ENCODE measurements at places on chromosomes 11 and 22.

DNA sequence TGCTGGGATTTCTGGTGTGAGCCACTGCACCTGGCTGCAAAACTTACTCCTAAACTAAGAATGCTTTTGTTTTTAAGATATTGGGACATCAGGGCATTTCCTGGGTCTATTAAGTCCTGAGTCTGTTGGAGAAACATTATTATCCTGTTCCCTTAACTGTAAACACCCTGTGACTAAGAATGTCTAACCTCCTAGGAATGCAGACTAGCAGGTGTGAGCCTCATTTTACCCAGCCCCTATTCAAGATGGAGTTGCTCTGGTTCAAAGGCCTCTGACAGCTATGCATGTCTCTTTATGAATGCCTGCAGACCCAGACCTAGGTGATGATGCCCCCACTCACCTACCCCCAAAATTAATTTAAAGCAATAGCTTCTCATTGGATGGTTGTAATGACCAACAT, 46.2 kb downstream of the DEPDC5 start:
- no peak for DNase-seq

DNA sequence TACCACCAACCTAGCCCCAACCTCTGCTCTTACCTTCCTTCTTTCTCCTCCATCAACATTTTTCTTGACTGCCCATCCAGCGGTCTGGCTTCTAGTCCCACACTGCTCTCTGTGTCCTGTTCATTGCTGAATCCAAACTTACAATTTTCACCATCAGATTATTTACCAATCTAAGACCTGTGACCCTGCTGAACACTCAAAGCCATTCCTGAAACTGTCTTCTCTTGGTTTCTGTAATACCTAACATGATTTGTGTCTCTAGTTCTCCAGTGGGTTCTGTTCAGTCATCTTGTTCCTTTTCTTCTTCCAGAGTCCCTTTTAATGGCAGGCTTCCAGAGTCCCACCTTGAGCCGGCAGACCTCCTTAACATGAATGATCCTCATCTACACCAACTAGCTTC, 24.1 kb downstream of the RRAS2 start:
- no peak for DNase-seq

GRCh38 chr11:108886660-108887009, 221.8 kb downstream of the DDX10 start:
- no peak for DNase-seq

- no peak for DNase-seq
Observed at GRCh38 chr11:11380883-11381282, 27.8 kb upstream of the CSNK2A3 start.

- no peak for DNase-seq
Observed at GRCh38 chr11:68549789-68550484, 89.4 kb downstream of the PPP6R3 start.

GRCh38 chr11:17386331-17387084, 2.0 kb downstream of the KCNJ11 start:
- peak; percentile 29 for DNase-seq

- DNase-seq, result no peak
Observed at GRCh38 chr22:36833073-36833472, 16.2 kb upstream of the PVALB start.

GRCh38 chr11:43819926-43820325, 60.7 kb upstream of the ALKBH3 start:
- DNase-seq, result no peak

GRCh38 chr22:45775062-45775461, 103.4 kb downstream of the ATXN10 start:
- DNase-seq, result no peak

GRCh38 chr22:30705710-30706651, 11.3 kb downstream of the OSBP2 start:
- DNase-seq, result no peak

GRCh38 chr22:40156001-40156516, 21.7 kb upstream of the TNRC6B start:
- peak; percentile 92 for DNase-seq

DNA sequence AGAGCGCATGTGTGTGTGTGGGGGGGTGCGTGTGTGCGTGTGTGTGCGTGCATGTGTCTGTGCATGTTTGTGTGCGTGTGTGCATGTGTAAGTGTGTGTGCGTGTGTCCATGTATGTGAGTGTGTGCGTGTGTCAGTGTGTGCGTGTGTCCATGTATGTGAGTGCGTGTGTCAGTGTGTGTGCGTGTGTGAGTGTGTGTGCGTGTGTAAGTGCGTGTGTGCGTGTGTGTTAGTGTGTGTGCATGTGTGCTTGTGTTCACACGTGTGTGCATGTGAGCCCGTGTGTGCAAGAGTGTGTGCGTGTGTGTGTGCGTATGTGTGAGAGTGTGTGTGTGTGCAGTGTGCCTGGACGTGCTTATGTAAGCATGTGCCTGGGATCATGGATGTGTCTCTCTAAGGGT, 14.7 kb upstream of the APOL6 start:
- DNase-seq, result no peak

DNA sequence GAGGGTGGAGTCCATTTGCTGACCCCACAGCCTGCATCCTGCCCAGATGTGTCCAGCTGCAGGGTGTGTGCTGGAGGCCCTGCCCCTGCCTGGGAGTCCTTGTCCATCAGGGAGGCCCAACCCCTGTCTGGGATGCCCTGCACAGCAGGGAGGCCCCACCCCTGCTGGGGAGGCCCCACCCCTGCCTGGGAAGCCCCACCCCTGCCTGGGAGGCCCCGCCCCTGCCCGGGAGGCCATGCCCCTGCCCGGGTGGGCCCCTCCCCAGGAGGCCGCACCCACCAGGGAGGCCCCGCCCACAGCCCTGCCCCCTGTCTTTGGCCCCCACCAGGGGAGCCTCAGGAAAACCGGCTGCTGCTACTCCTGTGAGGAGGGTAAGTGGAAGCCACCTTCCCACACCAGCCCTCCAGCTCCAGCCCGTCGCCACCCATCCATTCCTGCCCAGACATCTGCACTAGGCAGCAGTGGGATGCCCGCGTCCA, 37.2 kb downstream of the MUC5B start:
- no peak for DNase-seq

GRCh38 chr11:60375316-60375715, 3.0 kb upstream of the MS4A7 start:
- no peak for DNase-seq

GRCh38 chr22:16917144-16918003, 90.6 kb downstream of the GAB4 start:
- DNase-seq, result peak; percentile 59

GRCh38 chr11:27806122-27806521, 105.9 kb upstream of the BDNF start:
- DNase-seq, result no peak

GRCh38 chr22:49838771-49839717, 11.4 kb upstream of the BRD1 start:
- DNase-seq, result no peak

GRCh38 chr11:100593291-100593690, 93.8 kb upstream of the ARHGAP42 start:
- DNase-seq, result no peak

GRCh38 chr11:56093008-56093407, at the start of gene OR8I2:
OR8I2 (plus strand) TSS chr11:56093308; CDS start chr11:56093308, 0 bp downstream.
- DNase-seq, result no peak

DNA sequence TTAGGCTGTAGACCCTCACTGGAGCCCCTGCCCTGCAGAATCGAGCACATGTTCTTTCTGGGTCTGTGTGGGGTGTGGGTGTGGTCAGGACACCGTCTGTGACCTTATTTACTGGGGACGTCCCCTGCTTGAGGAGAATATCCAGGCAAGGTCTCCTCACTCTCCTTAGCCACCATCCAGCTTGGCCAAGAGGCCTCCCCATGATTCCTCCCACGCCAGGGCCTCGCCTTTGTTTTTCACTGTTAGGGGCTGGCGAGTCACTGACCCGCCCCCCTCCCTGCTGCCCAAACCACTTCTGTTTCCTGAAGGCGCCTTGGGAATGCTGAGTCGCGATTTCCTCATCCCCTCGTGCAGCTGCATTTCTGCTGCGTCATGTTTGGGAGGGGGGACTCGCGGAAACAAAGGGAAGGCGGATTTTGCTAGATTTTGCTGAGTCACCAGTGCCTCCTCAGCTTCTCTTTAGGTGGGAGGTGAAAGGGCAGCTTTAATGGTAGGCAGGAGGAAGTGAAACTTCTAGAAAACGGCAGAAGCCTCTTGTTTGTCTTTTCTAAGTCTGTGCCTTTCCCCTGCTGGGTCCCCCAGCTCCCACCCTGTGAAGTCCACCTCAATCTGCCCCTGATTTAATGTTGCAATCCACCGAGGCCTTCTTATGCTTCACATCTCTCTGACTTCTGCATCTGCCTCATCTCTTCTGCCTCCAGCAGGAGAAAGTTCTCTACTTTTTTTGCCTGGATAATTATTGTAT, 4.0 kb upstream of the HMOX1 start:
- peak; percentile 85 for DNase-seq

- no peak for DNase-seq
Observed at GRCh38 chr11:2441171-2441570, 3.1 kb downstream of the TRPM5 start.

DNA sequence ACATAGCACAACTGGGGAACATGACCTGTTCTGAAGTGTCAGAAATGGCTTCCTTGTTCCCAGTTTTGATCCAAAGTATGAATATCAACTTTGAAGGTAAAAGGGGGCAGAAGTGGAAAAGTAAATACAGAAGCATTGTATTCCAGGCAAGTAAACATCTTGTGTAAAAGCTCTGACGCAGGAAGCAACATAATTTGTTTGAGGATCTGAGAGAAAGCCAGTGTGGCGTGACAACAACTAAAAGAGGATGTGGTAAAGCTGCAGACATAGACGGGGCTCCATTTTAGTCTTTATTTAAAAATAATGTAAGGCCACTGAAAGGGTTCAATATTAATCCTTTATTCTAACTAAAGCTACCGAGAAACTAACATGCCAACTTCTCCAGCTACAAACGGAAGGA, 310.2 kb downstream of the DLG2 start:
- peak; percentile 66 for DNase-seq

DNA sequence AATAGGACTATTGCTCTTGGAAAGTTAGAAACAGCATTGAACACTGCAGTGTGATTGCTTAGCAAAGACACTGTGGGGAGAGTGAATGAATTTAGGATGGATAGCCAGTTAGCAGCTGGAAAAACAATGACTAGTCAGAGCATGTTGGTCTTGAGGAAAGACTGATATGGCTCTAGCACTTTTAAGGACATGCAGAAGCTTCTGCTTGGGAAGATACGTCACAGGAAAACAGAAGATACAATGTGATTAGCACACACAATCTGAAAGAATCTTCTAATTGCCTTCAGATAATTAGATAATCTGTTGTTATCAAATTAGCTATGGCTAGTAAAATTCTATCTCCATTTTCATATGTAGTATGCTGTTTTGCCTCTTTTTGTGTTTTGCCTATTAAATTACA, 530.7 kb upstream of the CHORDC1 start:
- DNase-seq, result no peak

GRCh38 chr22:43269246-43269645, 73.9 kb downstream of the SCUBE1 start:
- DNase-seq, result no peak

GRCh38 chr11:18308242-18308641, 13.7 kb downstream of the HPS5 start:
- no peak for DNase-seq

DNA sequence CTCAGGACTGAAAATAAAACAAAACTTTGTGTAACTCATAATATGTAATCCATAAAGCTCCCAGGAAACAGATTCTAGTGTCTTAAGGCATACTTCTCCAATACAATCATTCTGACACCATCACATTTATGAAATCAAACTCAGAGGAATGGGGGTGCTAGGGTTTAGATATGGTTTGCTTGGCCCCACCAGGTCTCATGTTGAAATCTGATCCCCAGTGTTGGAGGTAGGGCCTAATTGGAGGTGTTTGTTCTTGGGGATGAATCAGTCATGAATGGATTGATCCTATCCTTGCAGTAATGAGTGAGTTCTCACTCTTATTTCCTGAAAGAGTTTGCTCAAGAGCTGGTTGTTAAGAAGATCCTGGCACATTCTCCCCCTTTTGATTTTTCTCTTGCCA, 380.9 kb downstream of the ETS1 start:
- DNase-seq, result no peak

- peak; percentile 78 for DNase-seq
Observed at GRCh38 chr11:67352546-67353316, 615 bp downstream of the POLD4 start.

DNA sequence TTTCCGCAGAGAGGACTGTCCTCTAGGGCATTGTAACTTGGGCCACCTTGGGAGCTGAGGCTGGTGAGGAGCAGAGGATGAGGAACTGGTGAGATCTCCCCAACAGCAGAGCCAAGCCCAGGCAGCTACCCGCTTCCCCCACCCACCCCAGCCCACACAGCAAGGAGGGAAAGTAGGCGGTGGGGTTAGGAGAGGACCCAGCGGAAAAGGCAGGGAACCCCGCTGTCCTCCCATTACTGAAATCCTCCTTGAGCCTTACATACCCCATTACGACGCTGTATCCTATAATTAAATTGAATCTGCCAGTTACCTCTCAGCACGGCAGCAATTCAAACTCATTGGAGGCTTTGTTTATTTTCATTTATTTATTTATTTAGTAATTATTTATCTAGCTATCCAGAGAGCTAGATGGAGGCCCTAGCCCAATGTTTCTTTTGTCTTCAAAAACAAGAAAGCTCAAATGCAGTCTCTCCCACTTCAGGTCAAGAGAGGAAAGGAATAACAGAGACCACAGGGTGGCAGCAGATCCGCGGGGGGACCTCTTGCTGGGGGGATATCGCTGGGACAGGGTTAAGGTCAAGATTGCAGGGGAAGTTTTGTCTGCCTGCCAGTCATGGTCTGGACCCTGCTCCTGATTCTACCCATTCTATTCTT, 218.0 kb downstream of the ST3GAL4 start:
- DNase-seq, result no peak

DNA sequence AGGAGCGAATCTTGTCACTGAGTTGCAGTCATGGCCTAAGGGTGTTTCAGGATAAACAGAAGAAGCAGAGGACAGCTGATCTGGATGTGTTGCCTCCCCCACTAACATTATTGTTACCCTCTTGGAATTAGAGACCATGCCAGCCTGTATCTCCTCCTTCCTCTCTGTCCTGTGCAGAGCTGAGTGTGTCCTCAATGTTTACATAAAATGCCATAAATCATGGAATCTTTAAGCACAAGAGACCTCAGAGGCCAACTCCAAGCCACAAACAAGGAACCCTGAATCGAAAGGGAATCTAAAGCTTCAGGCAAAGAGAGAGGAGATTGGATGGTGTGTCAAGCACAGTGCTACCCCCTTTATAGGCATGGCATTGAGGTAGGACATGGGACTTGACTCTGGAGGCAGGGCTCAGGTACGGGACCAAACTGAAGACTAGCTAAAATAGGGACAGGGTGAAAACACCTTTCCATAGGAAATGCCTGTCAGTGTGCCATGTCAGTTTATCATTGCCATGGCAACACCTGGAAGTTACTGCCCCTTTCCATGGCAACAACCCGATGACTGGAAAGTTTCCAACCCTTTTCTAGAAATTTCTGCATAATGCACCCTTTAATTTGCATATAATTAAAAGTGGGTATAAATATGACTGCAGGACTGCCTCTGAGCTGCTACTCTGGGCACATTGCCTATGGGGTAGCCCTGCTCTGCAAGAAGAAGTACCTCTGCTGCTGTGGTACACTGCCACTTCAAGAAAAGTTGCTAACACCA, 489.7 kb downstream of the MIAT start:
- no peak for DNase-seq

- no peak for DNase-seq
Observed at GRCh38 chr11:115891581-115891980, 387.4 kb upstream of the CADM1 start.

Data from NCI-H2029 (cell line).